Esophagus squamous epithelium (tissue), 5 donors: ENCODE measurements at places on chromosomes 6 and 20.
A peak's percentile ranks its signal among the peaks of the same experiment; 100 is the strongest.

GRCh38 chr6:21595285-21596144, 2.0 kb downstream of the SOX4 start:
- no peaks in the 10 kb centered on the region for H3K27me3 ChIP-seq
- peak overlapping the region; percentile 96 for H3K27ac ChIP-seq
- H3K36me3 ChIP-seq: no peaks in the 10 kb centered on the region
- H3K4me3 ChIP-seq: peak overlapping the region; percentile 68

DNA sequence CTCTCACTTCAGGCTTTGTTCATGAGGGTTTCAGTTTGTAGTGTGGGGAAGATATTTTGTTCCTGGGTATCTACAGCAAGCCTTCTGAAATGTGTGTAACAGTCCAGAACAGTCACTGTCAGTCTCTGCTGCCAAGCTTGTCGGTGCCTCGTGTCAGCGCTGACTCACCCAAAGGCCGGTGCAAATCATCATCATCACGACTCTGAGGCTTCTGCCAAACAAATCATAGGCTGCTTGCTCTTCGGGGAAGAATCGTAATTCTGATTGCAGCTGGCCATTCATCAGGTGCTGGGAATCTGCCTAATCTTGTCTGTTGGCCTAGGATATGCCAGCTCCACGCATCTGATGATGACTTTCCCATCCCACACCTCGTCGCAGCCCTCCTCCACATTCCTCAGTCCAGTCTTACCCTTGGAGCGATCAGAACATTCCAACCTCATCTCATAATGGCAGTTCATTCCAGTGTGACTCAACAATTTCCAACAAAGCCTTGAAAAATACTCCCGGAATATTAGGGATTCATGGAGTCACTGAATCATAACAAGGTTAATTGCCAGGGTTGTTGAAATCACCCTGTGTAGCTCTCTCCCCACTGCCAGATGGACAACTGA, 40.9 kb downstream of the ALDH8A1 start:
- DNase-seq: no peak
- H3K27ac ChIP-seq: peak overlapping the region; percentile 75
- H3K27me3 ChIP-seq: no peaks in the 10 kb centered on the region

DNA sequence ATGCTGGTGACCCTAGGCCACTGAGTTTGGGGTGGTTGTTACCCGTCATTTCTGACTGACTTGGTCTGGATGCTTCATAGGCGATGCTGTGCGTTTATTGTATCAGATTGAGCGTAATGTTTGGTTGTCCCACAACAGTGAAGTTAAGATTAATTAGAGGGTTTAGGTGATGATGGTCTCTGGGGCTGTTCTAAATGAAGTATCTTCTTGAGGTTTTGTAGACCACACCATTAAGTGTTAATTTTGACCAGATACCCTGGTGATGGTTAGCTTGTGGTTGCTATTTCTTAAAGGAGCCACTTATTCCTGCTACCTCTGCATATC, 132.8 kb downstream of the ARID1B start:
- H3K4me1 ChIP-seq: no peaks in the 10 kb centered on the region
- H3K36me3 ChIP-seq: no peaks in the 10 kb centered on the region
- DNase-seq: no peak
- no peaks in the 10 kb centered on the region for H3K27me3 ChIP-seq
- no peak overlapping the region for H3K4me3 ChIP-seq

DNA sequence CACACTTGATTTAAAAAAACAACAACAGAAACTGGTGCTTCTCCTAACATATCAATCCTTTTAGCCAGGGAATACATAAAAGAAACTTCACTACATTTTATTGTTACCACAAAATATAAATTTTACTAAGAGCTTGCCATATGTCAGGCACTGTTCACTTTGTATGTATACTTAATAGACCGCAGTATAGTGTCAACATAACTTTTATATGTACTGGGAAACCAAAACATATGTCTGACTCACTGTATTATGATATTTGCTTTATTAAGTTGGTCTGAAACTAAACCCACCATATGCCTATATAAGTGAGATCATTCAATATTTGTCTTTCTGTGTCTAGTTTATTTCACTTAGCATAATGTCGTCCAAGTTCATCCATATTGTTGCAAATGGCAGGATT, 108.4 kb downstream of the KLHL32 start:
- no peak overlapping the region for H3K4me3 ChIP-seq
- no peaks in the 10 kb centered on the region for H3K27me3 ChIP-seq
- DNase-seq: no peak
- no peaks in the 10 kb centered on the region for H3K4me1 ChIP-seq
- no peak overlapping the region for H3K27ac ChIP-seq

GRCh38 chr20:46520976-46521579, 7.7 kb upstream of the ZNF334 start:
- no peak overlapping the region for H3K4me3 ChIP-seq
- no peaks in the 10 kb centered on the region for H3K4me1 ChIP-seq

- no peaks in the 10 kb centered on the region for H3K4me1 ChIP-seq
- no peaks in the 10 kb centered on the region for H3K36me3 ChIP-seq
- H3K4me3 ChIP-seq: no peak overlapping the region
- DNase-seq: no peak
- H3K27ac ChIP-seq: no peak overlapping the region
These were observed 123.5 kb downstream of the GRM4 start for GRCh38 chr6:34022250-34022872.

DNA sequence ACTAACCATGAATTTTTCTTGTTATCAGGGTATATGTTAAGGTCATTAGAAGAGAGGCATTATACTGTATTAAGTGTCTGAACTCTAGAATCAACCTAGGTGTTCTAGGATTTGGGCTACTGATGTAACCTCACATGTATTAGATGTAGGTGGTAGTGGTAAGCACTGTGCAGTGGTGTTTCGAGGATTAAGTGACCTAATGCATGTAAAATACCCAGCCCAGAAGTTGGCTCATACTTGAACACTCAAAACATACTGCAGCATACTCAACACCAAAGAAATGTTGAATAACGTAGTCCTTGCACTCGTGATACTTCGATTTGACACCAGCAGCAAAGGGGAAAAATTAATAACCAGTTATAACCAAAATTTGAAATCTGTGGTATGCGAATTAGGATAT, 48.7 kb downstream of the QKI start:
- H3K4me1 ChIP-seq: no peaks in the 10 kb centered on the region

- H3K4me3 ChIP-seq: no peak overlapping the region
- H3K36me3 ChIP-seq: no peaks in the 10 kb centered on the region
- H3K4me1 ChIP-seq: peaks cover 5% of the 10 kb centered on the region
- H3K27ac ChIP-seq: no peak overlapping the region
- no peaks in the 10 kb centered on the region for H3K27me3 ChIP-seq
These were observed 219.8 kb downstream of the TFAP2A start for GRCh38 chr6:10194816-10195672.

GRCh38 chr6:43934183-43934802, 164.3 kb downstream of the VEGFA start:
- H3K4me3 ChIP-seq: no peak overlapping the region
- no peaks in the 10 kb centered on the region for H3K4me1 ChIP-seq
- H3K36me3 ChIP-seq: no peaks in the 10 kb centered on the region
- no peaks in the 10 kb centered on the region for H3K27me3 ChIP-seq

DNA sequence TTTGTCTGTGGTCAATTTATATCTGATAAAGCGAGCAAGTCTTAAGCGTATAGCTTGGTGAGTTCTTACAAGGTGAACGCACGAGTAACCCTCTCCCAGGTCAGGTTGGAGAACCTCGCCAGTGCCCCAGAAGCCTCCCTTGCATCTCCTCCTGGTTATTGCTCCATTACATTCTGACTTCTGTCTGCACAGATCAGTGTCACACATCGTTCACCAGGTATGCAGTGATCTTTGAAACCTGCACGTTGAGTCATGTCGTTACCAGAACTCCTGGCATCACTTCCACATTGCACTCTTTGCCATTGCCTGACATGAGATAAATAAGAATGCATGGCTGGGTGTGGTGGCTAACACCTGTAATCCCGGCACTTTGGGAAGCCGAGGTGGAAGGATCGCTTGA, 44.2 kb downstream of the AKAP12 start:
- H3K36me3 ChIP-seq: no peaks in the 10 kb centered on the region
- no peaks in the 10 kb centered on the region for H3K27me3 ChIP-seq
- DNase-seq: no peak
- H3K4me1 ChIP-seq: peaks cover 17% of the 10 kb centered on the region
- H3K4me3 ChIP-seq: no peak overlapping the region

DNA sequence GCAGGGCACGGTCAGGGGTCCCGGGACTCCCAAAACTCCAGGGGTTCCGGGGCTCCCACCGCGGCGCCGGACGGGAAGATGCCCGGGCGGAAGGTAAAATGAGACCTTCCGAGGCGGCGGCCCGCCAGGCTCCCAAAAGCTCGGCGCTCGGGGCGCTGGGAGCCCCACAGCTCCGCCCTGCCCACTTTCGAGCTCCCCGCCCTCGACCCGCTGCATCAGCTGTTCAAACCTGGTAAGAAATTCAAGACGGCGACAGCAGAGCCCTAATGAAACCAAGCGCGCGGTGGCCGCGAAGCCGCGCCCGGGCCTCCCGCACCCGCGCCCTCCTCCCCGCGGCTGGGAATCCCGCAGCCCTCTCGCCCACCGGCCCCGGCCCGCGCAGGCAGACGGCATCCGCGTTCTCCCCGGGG, 369 bp downstream of the SLC4A11 start:
- H3K4me3 ChIP-seq: peak overlapping the region; percentile 66
- H3K4me1 ChIP-seq: peaks cover 37% of the 10 kb centered on the region
- no peak for DNase-seq
- no peaks in the 10 kb centered on the region for H3K27me3 ChIP-seq

DNA sequence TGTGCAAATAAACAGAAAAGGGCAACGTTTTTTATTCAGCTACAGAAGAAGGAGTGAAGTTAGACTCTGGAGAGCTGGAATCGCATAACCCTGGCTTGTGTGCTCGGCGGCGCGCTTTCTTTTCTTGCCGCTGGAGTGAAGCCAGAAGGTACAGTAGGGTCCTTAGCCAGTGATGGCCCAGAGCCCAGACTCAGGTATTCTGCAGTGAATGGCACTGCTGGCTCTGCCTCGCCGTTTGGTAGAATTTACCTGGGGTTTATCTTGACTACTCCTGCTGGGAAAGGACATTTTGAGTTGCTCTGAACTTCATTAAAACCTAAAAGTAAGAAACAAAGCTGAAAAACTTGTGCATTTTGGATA, 56.9 kb upstream of the TIAM2 start:
- H3K36me3 ChIP-seq: no peaks in the 10 kb centered on the region
- peaks cover 12% of the 10 kb centered on the region for H3K4me1 ChIP-seq
- no peak overlapping the region for H3K27ac ChIP-seq

GRCh38 chr20:19802492-19803158, 44.6 kb downstream of the RIN2 start:
- peaks cover 4% of the 10 kb centered on the region for H3K36me3 ChIP-seq
- H3K27ac ChIP-seq: no peak overlapping the region
- no peak for DNase-seq
- no peak overlapping the region for H3K4me3 ChIP-seq

GRCh38 chr6:89356642-89357170, 4.2 kb upstream of the UBE2J1 start:
- no peaks in the 10 kb centered on the region for H3K27me3 ChIP-seq
- H3K4me1 ChIP-seq: no peaks in the 10 kb centered on the region
- no peak overlapping the region for H3K27ac ChIP-seq

DNA sequence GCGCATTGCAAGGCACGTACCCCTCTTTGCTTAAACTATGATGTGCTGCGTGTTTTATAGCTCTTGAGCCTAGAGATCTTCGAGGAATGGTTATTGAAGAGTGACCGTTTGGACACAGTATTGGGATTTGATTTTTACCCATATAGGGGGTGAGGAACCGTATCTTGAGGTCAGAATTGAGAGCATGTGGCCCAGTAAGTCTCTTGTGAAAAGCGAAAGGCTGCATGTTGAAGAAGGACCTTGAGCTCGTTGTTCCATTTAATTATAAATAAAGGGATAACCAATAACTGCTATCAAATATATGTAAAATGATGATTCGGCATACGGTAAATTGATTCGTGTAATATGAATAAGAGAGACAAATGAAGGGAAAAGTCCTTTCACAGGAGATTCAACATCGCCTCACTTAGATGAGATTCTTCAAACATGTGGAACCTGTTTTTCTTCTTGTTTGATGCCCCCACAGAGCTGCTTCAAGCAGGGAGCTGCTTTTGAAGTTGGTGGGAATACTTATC, 66.6 kb downstream of the AKAP12 start:
- no peak overlapping the region for H3K4me3 ChIP-seq
- DNase-seq: no peak
- H3K4me1 ChIP-seq: peaks cover 18% of the 10 kb centered on the region
- H3K36me3 ChIP-seq: no peaks in the 10 kb centered on the region
- no peaks in the 10 kb centered on the region for H3K27me3 ChIP-seq
- no peak overlapping the region for H3K27ac ChIP-seq

GRCh38 chr6:131782764-131783163, 25.1 kb upstream of the ENPP1 start:
- no peak overlapping the region for H3K4me3 ChIP-seq
- no peak for DNase-seq
- H3K4me1 ChIP-seq: no peaks in the 10 kb centered on the region

DNA sequence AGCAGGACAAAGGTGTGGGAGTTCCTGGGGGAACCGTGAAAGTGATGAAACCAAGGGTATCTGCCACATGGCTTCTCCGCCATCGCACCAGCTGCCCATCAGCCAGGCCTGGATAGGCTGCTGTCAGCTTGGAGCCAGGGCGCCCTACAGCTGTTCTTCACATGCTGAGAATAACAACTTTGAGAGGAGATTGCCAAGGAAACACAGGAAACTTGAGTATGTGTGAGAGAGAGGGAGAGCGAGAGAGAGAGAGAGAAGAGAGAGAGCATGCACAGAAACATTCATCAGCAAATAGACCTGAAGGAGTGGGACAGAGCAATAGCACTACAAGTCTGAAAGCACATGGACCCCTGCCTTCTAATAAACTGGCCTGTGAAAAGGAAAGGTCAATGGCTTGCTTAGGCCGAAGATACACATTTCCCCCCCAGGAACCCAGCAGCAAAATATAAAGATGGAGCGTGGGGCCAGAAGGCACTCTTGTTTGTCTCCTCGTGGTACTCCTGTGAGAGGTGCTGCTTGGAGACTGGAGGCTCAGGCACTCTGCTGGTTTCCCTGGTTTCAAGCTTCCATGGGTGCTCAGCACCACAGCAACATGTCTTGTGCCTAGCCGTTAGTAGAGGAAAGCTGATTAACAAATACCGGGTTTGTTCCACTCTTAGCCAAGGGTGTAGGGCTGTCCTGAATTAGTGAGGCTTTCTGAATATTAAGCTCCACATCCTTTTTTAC, 53.0 kb downstream of the SNAP25 start:
- DNase-seq: no peak
- H3K27me3 ChIP-seq: no peaks in the 10 kb centered on the region
- no peak overlapping the region for H3K4me3 ChIP-seq
- no peaks in the 10 kb centered on the region for H3K4me1 ChIP-seq
- no peaks in the 10 kb centered on the region for H3K36me3 ChIP-seq

DNA sequence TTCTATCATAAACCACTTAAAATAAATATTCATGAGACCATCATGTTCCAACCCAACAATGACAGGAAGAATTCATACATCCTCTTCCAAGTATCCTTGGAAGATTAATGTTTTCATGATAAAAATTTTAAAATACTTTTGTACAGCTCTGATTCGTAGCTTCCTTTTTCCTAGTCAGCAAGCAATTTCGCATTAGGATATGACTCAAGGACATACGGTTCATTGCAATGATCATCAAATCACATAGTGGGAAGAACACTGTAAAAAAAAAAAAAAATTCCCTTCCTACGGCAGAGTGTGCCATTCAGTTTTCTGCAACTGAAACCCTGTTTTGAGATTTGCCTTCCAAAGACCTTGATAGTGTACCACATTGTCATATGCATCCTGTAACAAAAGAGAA, 35.3 kb upstream of the GFOD1 start:
- H3K27me3 ChIP-seq: no peaks in the 10 kb centered on the region
- no peaks in the 10 kb centered on the region for H3K36me3 ChIP-seq
- DNase-seq: no peak
- no peak overlapping the region for H3K27ac ChIP-seq
- H3K4me3 ChIP-seq: no peak overlapping the region
